ENCODE measurements at places on chromosomes 4 and X.

DNA sequence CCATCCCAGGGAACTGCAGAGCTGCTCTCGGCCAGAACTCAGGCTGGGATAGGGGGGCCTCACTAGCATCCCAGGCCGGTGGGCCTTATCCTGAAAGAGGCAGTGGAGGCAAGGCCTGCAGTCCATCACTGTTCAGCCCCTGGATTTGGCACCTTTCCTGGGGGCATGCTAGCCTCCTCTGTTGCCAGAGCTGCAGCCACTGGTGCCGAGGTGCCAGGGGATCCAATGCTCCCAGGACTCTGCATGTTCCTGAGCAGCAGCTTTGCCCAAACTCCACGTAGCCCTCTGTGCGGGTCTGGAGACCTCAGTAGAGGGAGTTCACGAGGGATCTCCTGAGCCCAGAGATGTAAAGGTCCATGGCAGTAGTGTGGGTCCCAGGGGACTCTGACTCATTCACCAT is 551.7 kb upstream of the AMOT start:
- DNase-seq: no peak

- DNase-seq: no peak
Observed at GRCh38 chr4:16532240-16532970, 306.1 kb upstream of the TAPT1 start.

- DNase-seq: no peak
Observed at GRCh38 chr4:61011051-61011450, 189.1 kb upstream of the ADGRL3 start.

DNA sequence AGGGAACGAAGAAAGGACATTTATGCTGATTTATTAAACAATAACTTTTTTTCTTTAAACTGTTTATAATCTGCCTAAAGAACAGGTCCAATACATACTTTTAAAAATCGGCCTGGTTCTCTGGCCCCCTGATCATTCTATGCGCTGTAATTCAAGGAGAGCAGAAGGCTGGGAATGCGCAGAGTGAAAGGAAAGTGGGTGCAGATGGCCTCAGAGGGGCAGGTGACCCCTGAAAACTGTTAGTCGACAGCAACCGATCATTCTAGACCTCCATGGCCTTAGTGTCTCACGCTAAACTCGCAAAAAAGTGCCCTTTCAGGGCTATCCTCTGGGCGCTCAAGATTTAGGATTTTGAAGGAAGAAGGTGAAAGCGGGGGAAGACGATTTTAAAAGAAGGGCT is 2.2 kb downstream of the PDE5A start:
- DNase-seq: no peak

- DNase-seq: no peak
Observed at GRCh38 chr4:115484479-115484878, 371.1 kb upstream of the NDST4 start.

GRCh38 chrX:15911734-15912550 is 57.3 kb upstream of the AP1S2 start:
- DNase-seq: no peak

- DNase-seq: no peak
Observed at GRCh38 chr4:123701131-123701575, 304.6 kb downstream of the SPRY1 start.

DNA sequence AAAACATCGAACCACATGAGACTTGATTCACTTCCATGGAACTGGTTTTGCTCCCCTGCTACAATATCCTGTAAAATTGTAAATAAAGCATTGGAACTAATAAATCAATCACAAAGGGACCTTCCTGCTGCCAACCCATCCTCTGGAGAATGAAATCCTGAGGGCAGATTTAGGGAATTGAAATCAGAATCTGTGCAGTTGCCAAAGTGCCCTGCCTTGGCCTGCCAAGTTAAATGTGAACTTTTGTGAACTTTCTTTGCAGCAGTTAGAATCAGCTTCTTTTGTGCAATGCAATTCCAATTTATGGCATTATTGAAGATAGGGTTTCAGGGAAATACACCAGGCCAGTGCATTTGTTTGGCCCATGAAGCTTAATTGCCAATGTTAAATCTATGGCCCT is 263.1 kb downstream of the PTTG2 start:
- no peak for DNase-seq

GRCh38 chr4:39357002-39357401 is 9.2 kb downstream of the RFC1 start:
- no peak for DNase-seq

GRCh38 chr4:134343081-134343480 is 141.5 kb upstream of the PABPC4L start:
- no peak for DNase-seq

GRCh38 chrX:105972690-105973386 is 65.7 kb downstream of the SERPINA7 start:
- DNase-seq: no peak

- DNase-seq: no peak
Observed at GRCh38 chr4:10196191-10196590, 79.6 kb upstream of the WDR1 start.

DNA sequence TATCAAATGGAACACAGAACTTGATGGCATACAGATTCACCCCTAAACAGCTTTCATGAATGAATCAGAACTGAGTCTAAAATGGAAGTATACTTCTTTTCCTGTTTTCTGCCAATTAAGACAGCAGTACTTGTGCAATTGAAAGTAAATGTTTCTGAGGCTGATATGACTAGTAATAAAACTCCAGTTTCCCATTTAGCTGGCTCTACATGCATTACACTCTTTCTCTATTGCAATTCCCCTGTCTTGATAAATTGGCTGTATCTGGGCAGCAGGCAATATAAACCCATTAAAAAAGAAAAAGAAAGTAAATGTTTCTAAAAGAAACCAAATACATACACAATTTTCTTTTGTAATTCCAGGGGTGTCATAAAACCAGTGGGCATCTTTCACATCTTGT is 4.6 kb downstream of the NOA1 start:
- no peak for DNase-seq

- DNase-seq: no peak
Observed at GRCh38 chr4:1057403-1057745, 45.9 kb downstream of the FGFRL1 start.

DNA sequence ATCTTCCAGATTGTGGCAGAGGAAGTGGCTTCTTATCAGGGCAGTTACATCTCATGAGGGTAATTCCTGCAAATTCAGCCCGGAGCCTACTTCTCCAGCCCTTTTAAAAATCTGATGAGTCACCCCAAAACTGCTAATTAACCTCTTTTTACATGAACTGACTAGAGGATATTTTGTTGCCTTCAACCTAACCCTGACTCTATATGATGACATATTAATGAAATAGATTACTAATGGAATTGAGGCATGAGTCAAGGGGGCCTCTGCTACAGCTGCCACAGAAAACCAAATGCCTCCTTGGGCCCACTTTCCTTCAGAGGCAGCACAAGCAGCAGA is 72.5 kb downstream of the QRFPR start:
- DNase-seq: no peak

DNA sequence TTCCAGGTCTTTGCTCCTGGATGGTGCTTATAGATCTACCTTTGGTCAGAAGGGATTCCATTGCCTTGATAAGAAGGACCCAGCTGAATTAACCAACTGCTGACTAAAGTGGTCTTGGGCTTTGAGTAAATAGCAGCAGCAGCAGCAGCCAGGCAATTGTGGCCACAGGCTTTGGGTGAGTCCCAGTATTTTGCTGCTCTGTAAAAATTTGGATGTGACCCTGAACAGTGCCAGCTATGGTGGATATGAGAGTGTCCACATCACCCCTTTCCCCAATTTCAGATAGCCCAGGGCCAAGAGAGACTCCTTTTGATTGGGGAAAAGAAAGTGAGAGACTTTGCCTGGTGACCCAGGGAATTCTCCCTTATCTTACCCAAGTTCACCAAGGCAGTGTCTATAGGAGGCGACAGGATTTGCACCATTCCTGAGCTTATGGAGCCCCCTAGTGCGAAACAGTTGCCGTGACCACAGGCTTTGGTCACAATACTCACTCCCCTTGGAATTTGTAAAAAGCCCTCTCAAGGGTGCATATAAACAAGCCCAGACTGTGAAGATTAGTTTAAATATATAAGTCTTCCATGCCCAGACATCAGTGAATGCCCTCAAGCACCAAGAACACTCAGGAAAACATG is 518.0 kb downstream of the TMA16 start:
- peak; percentile 11 for DNase-seq

DNA sequence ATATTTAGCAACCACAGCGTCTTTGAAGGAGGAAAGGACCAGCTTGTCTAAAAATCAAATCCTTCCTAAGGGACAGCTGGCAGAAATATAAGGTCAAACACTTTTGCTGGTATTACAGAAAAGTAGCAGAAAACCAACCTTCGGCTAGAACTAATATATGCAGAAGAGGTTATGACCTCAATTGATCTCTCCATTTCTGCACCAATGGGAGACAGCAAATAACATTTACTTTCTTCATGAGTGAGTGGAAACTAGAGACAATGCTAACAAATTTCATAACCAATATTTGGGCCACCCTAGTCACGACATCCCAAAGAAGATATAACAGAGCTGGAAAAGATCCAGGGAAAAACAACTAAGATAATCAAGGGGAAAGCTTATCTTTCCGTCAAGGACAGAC is 247.0 kb upstream of the FTHL17 start:
- DNase-seq: no peak

DNA sequence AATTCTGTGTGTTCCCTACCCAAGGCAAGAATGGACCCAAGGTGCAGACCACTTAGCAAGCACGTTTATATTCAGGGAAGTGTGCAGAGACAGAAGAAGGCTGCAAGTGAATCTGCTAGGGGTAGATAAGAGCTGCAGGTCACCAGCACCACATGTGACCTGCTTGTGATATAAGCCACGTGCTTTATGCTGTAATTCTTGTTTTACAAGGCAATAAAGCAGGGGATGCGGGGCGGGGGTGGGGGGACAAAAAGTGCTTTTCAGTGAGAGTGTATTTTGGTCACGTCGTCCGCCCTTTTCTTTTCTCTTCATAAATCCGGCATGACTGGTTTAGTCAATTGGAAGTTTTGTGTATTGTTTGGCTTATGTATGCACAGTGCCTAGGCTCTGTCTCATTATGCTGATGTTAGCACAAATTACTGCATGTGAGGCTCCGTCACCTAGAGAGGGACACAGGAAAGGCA is 192.7 kb downstream of the RBMX2 start:
- no peak for DNase-seq

All from activated CD4-positive, alpha-beta T cell treated with anti-CD3 and anti-CD28 coated beads, Interleukin-2, amount 50 U/mL, for 1 hour (primary cell).